ENCODE measurements at places on chromosomes 4 and X.
A peak's percentile ranks its signal among the peaks of the same experiment; 100 is the strongest.

DNA sequence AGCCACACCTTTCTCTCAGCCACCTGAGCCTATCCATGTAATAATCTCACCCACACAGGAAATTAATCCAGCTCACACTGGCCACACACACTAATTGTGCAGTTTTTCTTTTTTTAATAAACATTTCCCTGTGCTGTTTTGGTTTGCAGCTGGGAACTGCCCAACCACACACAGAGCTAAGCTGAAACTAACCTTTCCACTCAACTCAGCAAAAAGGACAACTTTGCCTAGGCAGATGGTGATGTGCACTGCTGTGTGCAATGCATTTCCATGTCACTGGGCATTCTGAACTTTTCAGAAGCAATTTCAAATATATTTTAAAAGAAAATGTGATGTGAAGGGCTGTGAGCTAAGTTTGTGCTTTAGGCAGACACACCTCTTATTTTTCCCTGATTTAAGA, 70.0 kb upstream of the TLL1 start:
- DNase-seq = no peak

DNA sequence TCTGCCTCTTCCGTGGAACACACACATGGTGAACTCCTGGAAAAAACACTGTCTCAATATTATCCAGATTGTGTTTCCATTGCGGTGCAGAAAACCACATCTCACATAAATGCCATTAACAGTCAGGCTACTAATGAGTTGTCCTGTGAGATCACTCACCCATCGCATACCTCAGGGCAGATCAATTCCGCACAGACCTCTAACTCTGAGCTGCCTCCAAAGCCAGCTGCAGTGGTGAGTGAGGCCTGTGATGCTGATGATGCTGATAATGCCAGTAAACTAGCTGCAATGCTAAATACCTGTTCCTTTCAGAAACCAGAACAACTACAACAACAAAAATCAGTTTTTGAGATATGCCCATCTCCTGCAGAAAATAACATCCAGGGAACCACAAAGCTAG, 87.9 kb downstream of the TET2 start:
- DNase-seq = no peak

DNA sequence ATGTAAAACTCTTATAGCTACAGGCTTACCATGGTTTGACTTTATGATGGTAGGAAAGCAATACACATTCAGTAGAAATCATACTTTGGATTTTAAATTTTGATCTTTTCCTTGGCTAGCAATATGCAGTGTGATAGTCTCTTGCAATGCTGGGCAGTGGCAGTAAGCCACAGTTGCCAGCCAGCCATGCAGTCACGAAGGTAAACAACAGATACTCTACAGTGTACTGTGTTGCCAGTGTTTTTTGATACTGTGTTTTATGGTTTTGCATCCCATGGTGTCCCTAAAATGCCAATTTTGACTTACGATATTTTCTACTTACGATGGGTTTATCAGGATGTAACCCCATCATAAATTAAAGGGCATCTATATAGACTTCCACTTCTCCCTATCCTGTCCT, 24.8 kb upstream of the KLF3 start:
- no peak for DNase-seq

- no peak for DNase-seq
Observed at GRCh38 chr4:152155070-152155469, 380.8 kb downstream of the FBXW7 start.

DNA sequence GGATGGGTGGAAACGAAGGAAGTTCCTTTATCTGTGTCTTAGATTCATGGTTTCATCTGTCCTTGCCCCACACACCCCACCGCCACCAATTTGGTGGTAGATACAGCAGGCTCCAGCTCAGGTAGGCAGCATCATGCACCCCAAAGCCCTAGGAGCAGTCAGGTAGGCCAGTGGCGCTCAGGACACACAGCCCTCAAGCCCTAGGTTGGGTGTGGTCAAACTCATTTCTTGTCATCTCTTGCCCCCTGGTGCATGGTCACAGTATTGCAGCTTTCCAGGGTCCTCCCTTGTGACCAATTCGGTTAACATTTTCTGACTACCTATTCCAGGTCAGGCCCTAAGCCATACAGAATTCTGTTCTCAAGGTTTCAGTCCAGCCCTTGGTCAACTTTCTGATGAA, 14.5 kb upstream of the PRRG3 start:
- DNase-seq = peak; percentile 86

GRCh38 chrX:57675320-57675719, 4.7 kb downstream of the NLRP2B start:
- no peak for DNase-seq

- DNase-seq = peak; percentile 80
Observed at GRCh38 chr4:121252224-121252806, 88.2 kb upstream of the TNIP3 start.

GRCh38 chr4:136000246-136000645, 1532.0 kb downstream of the PCDH18 start:
- no peak for DNase-seq

DNA sequence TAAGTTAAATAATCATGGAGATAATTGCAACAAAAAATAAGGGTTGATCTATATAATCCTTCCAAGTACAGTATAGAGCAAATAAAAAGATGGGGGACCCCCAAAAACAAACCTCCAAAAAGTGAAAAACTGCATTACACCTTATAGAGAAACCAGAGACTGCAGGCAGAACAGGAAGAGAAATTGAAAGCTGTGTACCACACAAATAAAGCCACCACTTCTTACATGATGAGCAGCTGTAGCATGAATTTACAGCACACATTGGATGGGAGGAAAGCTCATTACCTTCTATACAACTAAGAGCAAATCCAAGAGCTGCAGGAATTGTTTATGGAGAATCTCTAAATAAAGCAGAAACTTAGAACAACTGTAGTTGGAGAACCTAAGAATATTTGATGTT, 152.4 kb upstream of the PDE5A start:
- DNase-seq = no peak

DNA sequence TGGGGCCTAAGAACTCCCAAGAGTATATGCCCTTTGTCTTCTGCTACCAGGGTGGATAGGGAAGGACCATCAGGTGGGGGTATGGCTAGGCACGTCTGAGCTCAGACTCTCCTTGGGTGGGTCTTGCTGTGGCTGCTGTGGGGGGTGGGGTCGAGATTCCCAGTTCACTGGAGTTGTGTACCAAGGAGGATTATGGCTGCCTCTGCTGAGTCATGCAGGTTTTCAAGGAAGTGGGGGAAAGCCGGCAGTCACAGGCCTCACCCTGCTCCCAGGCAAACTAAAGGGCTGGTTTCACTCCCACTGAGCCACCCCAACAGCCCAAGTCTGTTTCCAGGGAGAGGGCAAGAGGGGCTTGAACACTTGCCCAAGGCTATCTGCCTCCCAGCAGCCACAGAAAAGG, 249.7 kb downstream of the NR3C2 start:
- DNase-seq = no peak

GRCh38 chr4:110498420-110498819, 22.5 kb downstream of the ENPEP start:
- DNase-seq = no peak

DNA sequence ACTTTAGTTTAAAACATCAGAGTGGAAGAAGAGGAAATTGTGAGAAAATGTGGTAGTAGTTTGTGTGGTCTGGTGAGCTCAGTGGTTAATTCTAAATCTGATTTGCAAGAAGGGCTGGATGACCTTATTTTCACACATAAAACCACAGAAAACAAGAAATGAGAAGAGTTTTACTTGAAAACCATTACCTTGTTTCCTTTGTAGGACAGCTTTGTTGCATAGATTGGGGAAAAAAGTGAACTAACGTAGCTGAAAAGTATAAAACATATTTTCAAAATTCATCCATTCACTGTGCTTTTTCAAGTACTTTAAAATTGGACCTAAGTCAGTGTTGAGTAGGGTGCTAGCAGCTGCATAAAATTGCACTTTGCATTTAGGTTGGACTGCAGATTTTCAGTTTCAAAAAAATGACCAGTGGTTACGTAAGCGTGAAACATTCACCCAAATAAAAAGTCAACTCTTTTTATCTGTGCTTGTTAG, 211.3 kb downstream of the ARHGAP10 start:
- DNase-seq = no peak

GRCh38 chrX:98717970-98718369, 1692.1 kb downstream of the PCDH19 start:
- no peak for DNase-seq

GRCh38 chr4:111011458-111011857, 388.6 kb upstream of the PITX2 start:
- no peak for DNase-seq

DNA sequence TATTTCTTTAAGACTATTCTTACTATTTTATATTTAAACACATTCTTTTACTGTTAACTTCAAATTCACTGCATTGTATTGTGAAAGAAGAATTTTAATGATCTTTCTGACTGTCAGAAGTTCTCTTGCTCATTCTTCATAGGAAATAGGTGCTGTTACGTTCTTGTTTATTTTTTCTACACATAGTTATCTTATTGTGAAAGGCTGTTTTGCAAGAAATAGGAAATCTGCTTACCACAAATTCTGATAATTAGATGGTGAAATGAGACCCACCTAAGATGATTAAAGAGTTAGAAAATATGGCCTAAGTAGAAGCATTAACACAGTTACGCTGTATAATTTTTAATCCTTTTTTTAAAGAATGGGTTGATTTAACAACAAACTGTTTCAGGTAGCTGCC, 316.1 kb upstream of the ZFP42 start:
- DNase-seq = no peak

DNA sequence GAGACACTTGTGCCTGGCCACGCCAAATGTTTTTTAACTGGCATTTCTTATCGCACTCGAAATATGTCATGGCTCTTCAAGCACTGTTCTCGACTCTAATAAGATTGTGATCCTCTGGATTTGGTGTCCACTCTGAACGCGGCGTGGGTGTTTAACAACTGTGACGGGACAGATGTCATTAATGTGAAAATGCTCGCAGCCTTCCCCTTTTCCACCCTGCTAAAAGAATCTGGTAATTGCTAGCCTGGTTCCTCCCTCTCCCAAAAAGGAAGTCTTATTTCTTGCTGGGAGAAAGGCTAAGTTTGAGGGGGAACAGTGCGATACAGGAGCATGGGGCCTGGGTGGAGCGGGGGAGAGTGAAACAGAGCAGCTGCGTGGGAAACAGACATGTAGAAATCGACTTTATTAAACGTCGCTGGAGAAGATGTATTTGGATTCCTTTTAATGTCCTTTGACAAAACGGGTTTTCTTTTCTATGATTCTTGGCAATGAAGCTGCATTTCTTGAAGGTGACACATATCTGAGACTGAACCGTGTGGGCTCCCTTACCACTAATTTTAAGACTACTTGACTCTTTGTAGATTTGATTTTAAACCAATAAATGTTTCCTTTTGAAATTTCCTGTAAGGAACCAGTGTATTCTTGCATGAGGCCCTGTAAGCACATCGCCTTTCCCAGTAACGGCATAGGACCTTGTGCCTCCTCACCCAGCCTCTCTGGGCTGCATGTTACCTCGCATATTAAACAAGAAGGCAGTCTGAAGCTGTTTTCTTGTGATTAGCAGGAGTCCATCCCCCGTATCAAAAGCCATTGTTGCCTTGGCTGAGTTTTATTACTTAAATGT, 17.8 kb downstream of the TBC1D1 start:
- DNase-seq = no peak

- no peak for DNase-seq
Observed at GRCh38 chr4:42570221-42570620, 86.7 kb downstream of the ATP8A1 start.

Measured in activated CD8-positive, alpha-beta memory T cell treated with anti-CD3 and anti-CD28 coated beads for 24 hours (primary cell).